ENCODE measurements at places on chromosomes 7 and 10.

DNA sequence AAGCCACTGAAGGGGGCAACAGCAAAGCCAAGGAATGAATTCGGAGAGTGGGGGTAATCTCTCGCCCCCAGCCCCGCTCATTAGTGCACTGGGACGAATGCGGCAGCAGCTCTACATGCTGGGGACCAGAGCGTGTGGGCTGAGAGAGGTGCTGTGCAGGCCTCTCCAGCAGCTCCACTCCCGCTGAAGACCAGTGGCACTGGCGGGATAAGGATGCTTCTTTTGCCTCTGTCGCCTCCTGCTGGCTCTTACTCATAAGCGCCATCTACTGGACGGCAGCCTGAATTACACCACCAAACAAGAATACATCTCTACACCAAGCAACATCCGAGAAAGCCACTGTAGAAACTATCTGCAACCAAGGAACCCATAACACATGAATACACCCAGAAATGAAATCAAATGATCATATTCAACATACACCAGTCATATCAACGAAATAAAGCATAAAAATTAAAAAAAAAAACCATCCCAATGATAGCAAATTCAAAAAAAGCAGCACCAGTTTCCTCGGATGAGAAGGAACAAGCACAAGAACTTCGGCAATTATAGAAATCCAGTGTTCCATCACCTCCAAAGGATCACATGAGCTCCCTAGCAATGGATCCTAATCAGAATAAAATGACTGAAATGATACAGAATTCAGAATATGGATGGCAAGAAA lies 79.0 kb upstream of the TMEM168 start:
- no peak for DNase-seq

GRCh38 chr7:17593819-17594419 lies 295.5 kb downstream of the AHR start:
- DNase-seq: no peak

- DNase-seq: no peak
Measured at GRCh38 chr7:44291066-44291732, 34.2 kb downstream of the CAMK2B start.

DNA sequence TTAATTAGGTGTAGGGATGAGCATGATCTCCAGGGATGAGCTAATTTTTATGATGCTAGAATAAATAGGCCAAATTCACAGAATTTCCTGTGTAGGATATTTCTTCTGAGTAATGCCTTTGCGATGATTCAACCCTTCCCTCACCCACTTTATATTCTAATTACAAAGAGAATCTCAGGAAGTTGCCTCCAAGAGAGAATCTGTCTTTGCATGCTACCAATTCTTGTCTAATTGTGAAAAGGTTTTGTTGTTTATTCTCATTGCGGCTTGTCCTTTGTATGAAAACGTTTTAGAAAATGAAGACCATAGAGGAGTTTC lies 6.3 kb downstream of the C7orf57 start:
- DNase-seq: no peak

DNA sequence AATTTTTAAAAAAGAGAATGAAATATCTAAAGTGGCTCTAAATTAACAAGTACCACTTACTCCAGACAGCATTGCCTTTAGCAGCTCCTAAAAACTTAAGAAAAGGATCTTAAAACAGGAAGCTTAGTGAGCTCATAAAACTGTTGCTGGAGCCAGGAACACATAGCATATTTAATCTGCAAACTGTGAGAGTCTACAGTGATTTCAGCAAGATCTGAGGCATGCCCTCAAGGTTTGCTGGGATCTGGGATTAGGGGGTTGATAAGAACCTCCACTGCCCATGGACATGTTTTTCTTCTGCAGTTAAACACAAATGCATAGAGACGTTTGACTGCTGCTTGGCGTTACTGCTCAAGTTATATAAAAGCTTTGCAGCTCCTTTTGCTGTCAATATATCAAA lies 3.8 kb downstream of the GLI3 start:
- no peak for DNase-seq

- DNase-seq: no peak
Measured at GRCh38 chr7:148457310-148457921, 133.2 kb upstream of the C7orf33 start.

DNA sequence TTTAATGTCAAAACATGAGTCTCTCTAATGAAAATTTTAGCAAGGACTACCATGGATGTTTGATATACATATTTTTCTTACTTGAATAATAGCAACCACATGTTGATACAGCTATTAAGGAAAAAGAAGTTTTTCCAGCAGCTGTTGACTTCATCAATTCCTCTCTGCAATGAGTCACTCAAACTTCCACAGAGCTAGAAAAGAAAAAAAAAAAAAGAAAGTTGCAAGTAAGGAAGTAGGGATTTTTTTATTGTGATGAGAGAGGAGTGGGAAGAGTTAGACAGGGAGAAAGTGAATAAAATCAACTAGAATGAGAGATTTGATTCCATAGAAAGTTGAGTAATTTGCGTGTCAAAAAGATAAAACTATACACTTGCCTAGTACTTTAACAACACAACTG lies 46.2 kb downstream of the CAV1 start:
- DNase-seq: no peak

GRCh38 chr7:120360918-120361317 lies 87.9 kb downstream of the KCND2 start:
- DNase-seq: no peak

GRCh38 chr7:96991546-96992191 lies 13.7 kb upstream of the DLX6 start:
- DNase-seq: no peak

- no peak for DNase-seq
Measured at GRCh38 chr10:5356302-5356763, 8.4 kb upstream of the UCN3 start.

DNA sequence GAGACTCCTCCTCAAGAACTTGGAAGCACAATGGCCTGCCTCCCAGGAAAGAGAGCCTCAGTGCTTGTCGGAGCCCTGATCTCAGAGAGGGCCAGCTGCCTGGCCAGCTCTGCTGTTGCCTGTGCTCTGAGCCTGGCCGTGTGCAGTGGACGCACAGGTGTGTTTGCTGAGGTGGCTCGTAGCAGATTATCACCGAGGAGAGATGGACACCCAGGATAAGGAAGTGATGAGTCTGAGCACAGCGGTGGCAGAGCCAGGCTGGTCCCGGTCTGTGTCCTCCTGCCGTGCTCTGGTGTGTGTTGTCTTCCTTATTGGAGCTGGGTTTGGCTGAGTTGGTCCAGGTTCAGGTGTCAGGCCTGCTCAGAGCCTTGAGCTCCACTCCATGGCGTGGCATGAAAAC lies 208.5 kb downstream of the EBF3 start:
- DNase-seq: no peak

DNA sequence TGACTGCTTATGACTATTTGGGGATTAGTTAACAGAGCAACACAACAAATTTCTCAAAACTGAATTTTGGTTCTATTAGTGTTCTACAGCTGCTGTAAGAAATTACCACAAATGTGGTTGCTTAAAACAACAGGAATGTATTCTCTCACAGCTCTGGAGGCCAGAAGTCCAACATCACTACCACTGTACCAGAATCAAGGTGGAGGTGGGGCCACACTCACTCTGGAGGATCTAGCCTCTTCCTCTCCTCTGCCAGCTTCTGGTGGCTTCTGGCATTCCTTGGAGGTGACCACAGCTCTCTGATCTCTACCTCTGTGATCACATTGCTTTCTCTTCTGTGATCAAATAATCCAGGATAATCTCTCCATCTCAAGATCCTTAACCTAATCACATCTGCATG lies 194.7 kb upstream of the BMPER start:
- DNase-seq: no peak

- DNase-seq: no peak
Measured at GRCh38 chr10:86244297-86245014, 122.1 kb downstream of the GRID1 start.

DNA sequence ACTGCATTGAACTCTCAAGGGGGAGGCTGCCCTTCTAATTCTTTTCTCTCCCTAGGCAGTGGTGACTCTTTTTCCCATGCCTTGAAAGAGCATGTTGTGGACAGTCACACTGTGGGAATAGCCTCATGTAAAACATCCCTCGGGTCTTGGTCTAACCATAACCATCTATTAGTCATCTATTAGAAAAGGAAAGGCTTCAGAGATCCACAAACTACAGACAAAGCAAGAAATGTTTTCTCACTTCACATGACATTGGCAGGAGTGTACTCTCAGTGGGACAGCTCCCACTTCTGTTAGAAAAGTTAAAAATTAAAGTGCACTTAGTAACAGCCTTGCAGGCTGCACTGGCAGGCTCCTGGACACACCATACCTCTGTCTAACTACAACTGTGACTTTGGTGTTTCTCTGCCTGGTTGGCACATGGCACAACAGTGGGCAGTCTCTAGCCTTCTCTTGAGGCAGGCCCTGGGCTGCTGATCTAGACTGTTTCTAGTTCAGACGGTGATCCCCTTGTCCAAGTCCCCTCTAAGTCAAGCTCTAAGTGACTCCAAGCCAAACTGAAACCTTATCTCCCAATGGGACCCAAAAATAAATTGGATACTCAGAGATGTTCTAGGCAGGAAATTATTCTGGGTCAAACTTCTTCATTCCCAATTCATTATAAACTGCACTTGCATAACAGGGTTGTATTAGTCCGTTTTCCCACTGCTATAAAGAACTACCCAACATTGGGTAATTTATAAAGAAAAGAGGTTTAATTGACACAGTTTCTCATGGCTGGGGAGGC lies 57.9 kb upstream of the ITGB1 start:
- no peak for DNase-seq

DNA sequence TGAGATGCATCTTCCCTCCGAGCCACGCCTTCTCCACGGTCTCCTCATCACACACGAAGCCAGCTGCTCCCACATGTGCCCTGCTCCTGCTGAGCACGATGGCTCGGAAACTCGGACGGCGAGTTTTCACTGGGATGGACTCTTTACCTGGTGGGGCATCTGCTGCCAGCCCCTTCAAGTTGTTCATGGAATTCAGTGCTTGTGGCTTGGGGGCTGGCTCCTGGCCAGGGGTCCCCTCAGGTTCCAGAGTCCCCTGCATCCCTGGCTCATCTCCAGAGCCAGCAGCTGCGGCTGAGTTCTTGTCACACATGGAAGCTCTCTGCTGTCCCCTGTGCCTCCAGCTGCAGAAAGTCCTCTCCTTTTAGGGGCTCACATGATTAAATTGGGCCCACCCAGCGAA lies 654.0 kb downstream of the SDK1 start:
- DNase-seq: no peak

GRCh38 chr7:7808626-7809025 lies 90.2 kb upstream of the RPA3 start:
- no peak for DNase-seq

- DNase-seq: no peak
Measured at GRCh38 chr7:38822549-38822948, 86.4 kb downstream of the VPS41 start.

DNA sequence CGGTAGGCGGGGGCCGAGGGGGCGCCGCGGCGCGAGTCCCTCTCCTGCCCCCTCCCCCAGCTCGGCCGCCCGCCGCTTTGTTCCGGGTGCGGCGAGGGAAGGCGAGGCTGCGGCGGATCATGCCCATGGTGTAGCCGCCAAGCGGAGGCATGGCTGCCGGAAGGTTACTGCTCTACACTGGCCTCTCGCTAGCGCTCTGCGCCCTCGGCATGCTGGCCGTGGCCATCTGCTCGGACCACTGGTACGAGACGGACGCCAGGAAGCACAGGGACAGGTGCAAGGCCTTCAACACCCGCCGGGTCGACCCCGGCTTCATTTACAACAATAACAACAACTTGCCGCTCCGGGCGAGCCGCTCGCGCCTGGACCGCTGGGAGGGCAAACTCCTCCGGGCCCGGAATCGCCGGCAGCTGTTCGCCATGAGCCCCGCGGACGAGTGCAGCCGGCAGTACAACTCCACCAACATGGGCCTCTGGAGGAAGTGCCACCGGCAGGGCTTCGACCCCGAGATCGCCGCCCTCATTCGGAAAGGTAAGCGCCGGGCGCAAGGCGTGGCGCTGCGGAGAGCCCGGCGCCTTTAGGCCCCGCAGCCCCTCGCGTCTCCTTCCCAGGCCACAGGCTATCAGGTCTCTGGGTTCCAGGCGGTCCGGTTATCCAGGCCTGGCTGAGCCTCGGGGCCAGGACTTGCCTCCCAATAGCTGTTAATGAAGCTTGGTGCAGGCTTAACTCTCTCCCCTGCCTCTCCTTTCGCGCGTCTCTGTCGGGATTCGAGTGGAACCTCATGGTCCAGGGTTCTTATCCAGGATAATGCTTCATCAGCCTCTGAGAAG lies 513 bp downstream of the TMEM178B start:
- DNase-seq: no peak

DNA sequence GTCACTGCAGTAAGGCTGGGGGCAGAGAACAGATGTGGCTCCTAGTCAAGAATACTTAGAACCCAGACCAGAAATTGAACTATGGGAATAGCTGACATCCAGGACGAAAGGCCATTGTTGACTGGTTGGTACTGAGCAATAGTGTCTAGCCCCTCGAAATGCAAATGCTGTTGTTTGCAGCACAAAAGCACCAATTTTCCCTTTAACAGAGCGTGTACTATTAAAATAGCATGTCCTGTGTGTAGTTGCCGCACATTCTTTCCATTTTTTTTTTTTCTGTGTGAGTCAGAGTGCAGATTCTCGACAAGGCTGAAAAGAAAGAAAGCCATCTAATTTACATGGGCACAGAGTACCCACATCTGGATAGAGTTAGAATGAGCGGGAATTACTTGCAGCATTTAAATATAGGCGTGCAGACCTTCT lies 302.4 kb downstream of the PTEN start:
- DNase-seq: no peak

GRCh38 chr7:30688718-30689221 lies 6.5 kb upstream of the CRHR2 start:
- DNase-seq: no peak

- no peak for DNase-seq
Measured at GRCh38 chr10:50538555-50539398, 85.0 kb downstream of the SGMS1 start.

- DNase-seq: no peak
Measured at GRCh38 chr10:110811791-110812581, 59.7 kb upstream of the PDCD4 start.
